ENCODE measurements at places on chromosomes 6 and 20.

DNA sequence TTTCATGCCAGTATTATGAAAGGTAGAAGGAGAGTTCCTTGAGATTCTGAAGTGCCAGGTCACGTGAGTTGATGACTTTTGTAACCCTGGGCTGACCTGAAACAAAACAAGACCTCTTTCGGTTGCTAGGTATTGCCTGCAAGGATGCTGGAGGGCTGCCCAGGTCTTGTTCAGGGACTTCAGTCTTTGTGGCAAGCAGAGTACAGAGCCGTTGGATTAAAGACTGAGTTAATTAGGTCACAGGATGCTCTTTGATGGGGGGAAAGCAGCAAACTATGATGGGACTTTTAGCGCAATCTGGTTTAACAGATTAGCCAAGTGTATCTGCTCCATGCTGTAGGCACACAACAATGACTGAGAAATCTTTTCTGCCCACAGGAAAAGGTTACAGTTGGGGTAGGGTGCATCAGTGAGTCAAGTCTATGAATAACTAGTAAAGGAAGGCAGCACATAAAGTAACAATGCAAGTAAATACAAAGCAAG, 12.8 kb upstream of the ELOVL5 start:
- DNase-seq: no peak

GRCh38 chr6:89944826-89945407, 50.6 kb downstream of the GJA10 start:
- DNase-seq: no peak

DNA sequence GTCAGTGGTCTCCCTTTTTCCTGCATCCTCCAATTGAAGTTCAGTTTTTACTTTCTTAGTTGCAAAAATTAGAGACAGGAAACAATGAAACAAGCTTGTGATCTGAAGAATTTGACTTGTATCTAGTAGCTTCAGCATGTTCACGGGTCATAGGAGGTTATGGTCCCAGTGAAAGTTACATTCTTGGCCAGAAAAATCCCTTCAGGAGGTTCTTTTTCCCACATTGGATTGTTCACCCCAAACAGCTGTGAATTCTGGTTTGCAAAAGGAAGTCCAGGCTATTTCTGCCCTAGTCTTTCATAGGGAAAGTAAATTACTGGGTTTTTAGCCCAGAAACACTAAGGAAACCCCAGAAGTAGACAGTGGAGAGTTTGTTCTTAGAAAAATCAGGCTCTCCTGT, 8.1 kb downstream of the ANKS1A start:
- DNase-seq: no peak

- DNase-seq: no peak
Observed at GRCh38 chr20:37228656-37229055, 33.0 kb downstream of the GHRH start.

- no peak for DNase-seq
Observed at GRCh38 chr6:43013097-43013842, 476 bp downstream of the MEA1 start.
